ENCODE measurements at places on chromosomes 6 and 20.

DNA sequence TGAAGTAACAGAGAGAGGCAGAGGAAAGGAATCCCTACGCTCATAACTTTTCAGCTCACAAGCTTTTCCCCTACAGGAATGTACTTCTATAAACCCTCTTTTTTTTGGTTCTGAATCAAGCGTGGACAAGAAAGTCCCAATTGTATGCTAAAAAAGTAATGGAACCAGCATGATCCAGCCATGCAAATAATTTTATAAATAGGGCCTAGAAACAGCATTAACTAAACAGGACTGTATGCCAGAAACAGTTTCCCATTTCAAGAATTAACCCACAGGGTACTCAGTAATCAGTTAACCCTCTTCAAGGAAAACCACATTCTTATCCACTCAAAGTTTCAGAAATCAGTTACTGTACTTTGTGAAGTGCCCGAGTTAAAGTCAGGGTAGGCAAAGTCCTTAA lies 87.0 kb upstream of the HMGCLL1 start:
- no peak overlapping the region for H3K27ac ChIP-seq
- no peak for DNase-seq
- H3K36me3 ChIP-seq: no peaks in the 10 kb centered on the region
- no peaks in the 10 kb centered on the region for H3K4me1 ChIP-seq
- no peaks in the 10 kb centered on the region for H3K27me3 ChIP-seq

DNA sequence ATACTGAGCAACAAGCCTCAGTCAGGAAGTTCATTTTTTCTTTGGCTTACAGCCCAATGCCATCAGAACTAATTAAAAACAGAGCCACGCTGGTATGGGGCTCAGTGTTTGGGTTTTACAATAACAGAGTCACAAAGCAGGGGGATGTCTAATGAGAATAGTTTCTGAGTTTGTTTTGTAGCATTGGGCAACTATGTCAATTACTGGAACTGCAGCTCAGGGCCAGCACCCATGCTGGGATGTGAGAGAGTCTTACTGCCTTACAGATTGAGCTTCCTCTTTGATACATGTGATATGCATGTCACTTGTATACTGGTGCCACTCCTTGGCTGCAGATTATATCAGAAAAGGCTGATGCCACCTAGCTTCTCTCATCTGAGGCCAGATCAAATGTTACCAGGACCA lies 117.6 kb downstream of the TFAP2B start:
- no peak overlapping the region for H3K4me3 ChIP-seq
- H3K27me3 ChIP-seq: no peaks in the 10 kb centered on the region
- H3K36me3 ChIP-seq: no peaks in the 10 kb centered on the region
- H3K4me1 ChIP-seq: no peaks in the 10 kb centered on the region
- no peak for DNase-seq

GRCh38 chr6:35415065-35415891 lies 36.9 kb upstream of the FANCE start:
- no peak for DNase-seq
- peaks cover 37% of the 10 kb centered on the region for H3K36me3 ChIP-seq
- H3K27me3 ChIP-seq: no peaks in the 10 kb centered on the region
- no peak overlapping the region for H3K4me3 ChIP-seq
- H3K27ac ChIP-seq: no peak overlapping the region

DNA sequence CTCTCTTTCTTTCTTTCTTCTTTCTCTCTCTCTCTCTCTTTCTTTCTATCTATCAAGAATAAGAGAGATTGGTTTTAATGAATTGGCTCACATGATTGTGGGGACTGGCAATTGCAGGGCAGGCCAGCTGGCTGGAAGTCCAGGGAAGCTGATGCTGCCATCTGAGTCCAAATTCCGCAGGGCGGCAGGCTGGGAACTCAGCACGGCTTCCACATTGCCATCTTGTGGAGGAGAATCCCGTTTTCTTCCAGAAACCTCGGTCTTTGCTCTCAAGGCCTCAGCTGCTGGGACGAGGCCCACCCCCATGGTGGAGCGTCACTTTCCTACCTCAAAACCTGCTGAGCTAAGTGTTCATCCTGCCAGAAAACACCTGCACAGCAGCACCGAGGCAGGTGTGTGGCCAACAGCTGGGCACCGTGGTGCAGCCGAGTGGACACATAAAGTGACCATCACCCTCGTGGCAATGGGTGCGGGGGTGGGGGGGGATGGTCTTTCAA lies 58.8 kb upstream of the SLCO4A1 start:
- peaks cover 55% of the 10 kb centered on the region for H3K27me3 ChIP-seq
- H3K4me3 ChIP-seq: no peak overlapping the region
- DNase-seq: no peak
- no peaks in the 10 kb centered on the region for H3K4me1 ChIP-seq
- H3K36me3 ChIP-seq: no peaks in the 10 kb centered on the region

GRCh38 chr20:31979713-31980426 lies 11.9 kb downstream of the XKR7 start:
- no peaks in the 10 kb centered on the region for H3K4me1 ChIP-seq
- no peak overlapping the region for H3K27ac ChIP-seq
- H3K36me3 ChIP-seq: no peaks in the 10 kb centered on the region
- no peak for DNase-seq

- no peak overlapping the region for H3K27ac ChIP-seq
- no peaks in the 10 kb centered on the region for H3K4me1 ChIP-seq
- no peak overlapping the region for H3K4me3 ChIP-seq
- H3K27me3 ChIP-seq: peaks cover 23% of the 10 kb centered on the region
- DNase-seq: no peak
These were observed 432.8 kb downstream of the GRIK2 start for GRCh38 chr6:101826269-101826668.

DNA sequence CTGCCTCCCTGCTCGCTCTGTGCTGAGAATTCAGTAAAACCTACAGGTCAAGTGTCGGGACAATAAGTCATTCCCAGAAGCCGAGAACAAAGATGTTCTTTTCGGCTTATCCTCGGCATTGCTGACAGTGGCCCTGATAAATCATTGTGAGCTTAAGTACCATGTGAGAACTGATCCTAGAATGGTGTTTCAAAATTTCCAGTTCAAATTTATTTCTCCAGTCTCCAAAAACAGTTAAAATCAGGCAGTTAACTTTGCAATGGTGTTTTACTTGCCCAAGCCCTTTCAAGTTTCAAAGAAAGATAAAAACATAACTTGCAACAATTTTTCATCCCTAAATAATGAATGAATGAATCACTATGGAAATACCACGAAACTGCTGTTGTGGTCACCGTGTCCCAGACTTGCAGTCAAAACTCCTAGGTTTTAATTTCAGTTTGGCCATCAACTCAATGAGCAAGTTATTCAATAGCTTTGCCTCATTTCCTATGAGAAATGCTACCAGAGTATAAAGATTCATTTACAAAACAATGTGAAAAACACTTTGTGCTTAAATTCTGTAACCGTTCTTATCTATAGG lies 4.3 kb downstream of the ATP5F1E start:
- no peak for DNase-seq
- H3K4me3 ChIP-seq: no peak overlapping the region
- peak overlapping the region; percentile 3 for H3K27ac ChIP-seq
- peaks cover 66% of the 10 kb centered on the region for H3K4me1 ChIP-seq
- H3K27me3 ChIP-seq: no peaks in the 10 kb centered on the region

- H3K27ac ChIP-seq: peak within 1 kb of the TSS; percentile 98
- H3K36me3 ChIP-seq: peaks cover 44% of the 10 kb centered on the region
- H3K27me3 ChIP-seq: no peaks in the 10 kb centered on the region
These were observed at the start of gene ADNP for GRCh38 chr20:50931306-50932015. Gene ADNP, minus strand, starts transcription at chr20:50931437. Its CDS starts 27,441 bp downstream, at chr20:50903996.

- peaks cover 4% of the 10 kb centered on the region for H3K4me1 ChIP-seq
- no peaks in the 10 kb centered on the region for H3K36me3 ChIP-seq
- H3K27me3 ChIP-seq: peaks cover 73% of the 10 kb centered on the region
- H3K27ac ChIP-seq: no peak overlapping the region
- DNase-seq: no peak
These were observed 81.3 kb downstream of the EYA2 start for GRCh38 chr20:46975976-46976375.
